ENCODE measurements at places on chromosomes 1 and 21. TPM values are rescaled to one million over a fixed set of nuclear protein-coding genes. Genes with fewer than 3 reads are reported as not detected.

GRCh38 chr1:31111290-31111951 lies 45.9 kb upstream of the PUM1 start:
- peak; percentile 73 for DNase-seq

DNA sequence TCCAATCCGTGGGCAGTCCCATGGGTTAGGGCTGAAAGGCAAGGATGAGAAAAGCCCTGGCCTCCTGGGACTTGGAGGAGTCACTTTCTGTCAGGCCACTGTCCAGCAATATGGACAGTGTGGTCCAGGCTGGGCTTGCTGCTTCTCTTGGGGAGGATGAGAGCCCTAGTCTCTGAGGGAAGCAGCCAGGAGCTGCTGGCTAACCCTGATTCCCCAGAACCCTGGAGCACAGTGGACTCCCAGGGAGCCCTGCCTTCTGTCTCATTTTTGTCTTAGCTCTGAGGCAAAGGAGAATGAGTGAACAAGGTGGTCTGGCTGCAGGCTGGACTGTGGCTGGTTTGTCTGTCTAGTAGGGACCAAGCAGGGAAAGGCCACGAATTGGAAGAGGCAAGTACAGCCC lies 23.8 kb upstream of the EDN2 start:
- no peak for DNase-seq

- no peak for DNase-seq
Observed at GRCh38 chr1:17060306-17060749, 6.5 kb upstream of the SDHB start.

DNA sequence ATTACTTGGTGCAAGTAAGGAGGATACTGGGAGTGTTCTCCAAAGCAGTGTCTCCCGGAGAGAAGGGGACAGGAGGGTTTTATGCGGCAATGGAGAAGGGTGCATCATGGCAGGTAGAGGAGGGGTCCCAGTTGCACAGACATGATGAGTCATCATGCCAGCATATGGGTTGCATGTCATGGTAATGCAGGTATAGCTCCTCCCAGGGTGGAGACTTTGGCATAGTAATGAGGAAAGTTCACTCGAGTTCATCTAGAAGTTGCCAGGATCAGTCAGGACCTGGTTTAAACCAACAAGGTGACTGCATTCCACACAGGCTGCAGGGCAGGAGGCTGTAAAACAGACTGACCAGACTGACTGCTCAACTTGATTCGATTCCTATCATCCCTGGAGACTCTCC lies 355.7 kb upstream of the DUSP10 start:
- DNase-seq: no peak

GRCh38 chr1:223479718-223480425 lies 86.7 kb downstream of the CCDC185 start:
- DNase-seq: peak; percentile 24

- DNase-seq: no peak
Observed at GRCh38 chr1:17365293-17365692, 6.7 kb upstream of the PADI6 start.

- peak; percentile 11 for DNase-seq
Observed at GRCh38 chr1:85806236-85806965, 98.2 kb upstream of the ZNHIT6 start.

GRCh38 chr1:243487649-243488227 lies 231.9 kb downstream of the SDCCAG8 start:
- no peak for DNase-seq

- DNase-seq: peak; percentile 80
Observed at GRCh38 chr1:23651069-23651808, 40.4 kb upstream of the RPL11 start.

GRCh38 chr21:26800970-26801431 lies 44.2 kb downstream of the ADAMTS1 start:
- peak; percentile 69 for DNase-seq

- no peak for DNase-seq
Observed at GRCh38 chr1:217027403-217028080, 304.3 kb upstream of the ESRRG start.

- peak; percentile 10 for DNase-seq
Observed at GRCh38 chr1:185610954-185611353, 123.2 kb upstream of the HMCN1 start.

DNA sequence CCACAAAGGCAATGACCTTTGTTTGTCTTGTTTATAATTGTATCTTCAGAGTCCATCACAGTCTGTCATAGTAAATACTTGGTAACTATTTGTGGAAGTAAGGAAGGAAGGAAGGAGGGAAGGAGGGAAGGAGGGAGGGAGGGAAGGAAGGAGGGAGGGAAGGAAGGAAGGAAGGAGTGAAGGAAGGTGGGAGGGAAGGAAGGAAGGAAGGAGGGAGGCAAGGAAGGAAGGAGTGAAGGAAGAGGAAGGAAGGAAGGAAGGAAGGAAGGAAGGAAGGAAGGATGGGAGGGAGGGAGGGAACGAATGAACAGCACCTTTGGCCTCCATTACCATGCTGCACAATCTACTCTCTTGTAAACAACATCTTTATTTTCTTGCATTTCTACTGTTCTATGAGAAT lies 559.5 kb upstream of the PKN2 start:
- no peak for DNase-seq

GRCh38 chr1:183237046-183237445 lies 51.0 kb downstream of the LAMC2 start:
- DNase-seq: peak; percentile 46

- no peak for DNase-seq
Observed at GRCh38 chr1:56170784-56171320, 408.5 kb downstream of the PLPP3 start.

DNA sequence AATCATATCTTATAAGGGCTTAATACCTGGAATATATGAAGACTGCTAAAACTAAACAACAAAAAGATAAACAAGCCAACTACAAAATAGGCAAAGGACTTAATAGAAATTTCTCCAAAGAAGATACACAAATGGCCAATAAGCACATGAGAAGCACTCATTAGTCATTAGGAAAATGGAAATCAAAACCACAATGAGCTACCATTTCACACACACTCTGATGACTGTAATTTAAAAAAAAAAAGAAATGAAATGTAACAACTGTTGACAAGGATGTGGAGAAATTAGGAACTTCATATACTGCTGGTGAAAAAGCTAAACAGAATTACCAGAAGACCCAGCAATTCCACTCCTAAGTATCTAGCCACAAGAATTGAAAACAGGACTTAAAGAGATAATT lies 374.2 kb upstream of the ZP4 start:
- no peak for DNase-seq

GRCh38 chr1:217493290-217493689 lies 137.6 kb downstream of the GPATCH2 start:
- DNase-seq: peak; percentile 14

GRCh38 chr1:171912509-171913175 lies 71.3 kb downstream of the DNM3 start:
- DNase-seq: no peak

DNA sequence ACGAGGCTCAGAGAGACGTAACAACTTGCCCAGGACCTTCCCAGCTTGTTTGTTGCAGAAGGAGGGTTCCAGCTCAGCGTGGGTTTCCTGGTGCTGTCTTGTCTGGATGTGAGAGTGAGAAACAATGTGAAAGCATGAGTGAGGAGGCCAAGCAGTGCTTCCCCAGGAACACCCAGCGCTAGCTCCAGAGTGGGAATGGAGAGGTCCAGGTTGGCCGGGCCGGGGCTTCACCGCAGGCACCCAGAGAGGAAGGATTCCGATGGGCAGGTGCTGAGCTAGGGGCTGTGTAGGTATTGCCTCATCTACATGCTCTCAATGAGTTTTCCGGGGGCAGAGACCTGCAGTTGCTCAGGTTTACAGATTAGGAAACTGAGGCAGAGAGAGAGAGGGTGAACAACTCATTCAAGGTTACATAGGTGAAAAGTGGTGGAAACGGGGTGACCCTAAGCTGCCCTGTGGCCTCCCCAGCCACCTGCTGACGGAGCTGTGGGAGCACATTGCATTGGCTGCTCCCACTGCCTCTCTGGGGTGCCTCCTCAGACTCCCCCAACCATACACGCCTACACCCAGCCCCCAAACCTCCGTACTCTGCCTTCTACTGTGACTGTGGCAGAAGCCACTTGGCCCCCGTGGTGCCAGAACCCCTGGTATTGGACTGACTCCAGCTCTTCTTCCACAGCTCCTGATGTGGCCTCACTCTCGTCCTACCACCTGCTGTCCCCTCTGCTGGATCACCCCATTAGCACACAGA lies 51.2 kb downstream of the B3GALT5 start:
- no peak for DNase-seq

DNA sequence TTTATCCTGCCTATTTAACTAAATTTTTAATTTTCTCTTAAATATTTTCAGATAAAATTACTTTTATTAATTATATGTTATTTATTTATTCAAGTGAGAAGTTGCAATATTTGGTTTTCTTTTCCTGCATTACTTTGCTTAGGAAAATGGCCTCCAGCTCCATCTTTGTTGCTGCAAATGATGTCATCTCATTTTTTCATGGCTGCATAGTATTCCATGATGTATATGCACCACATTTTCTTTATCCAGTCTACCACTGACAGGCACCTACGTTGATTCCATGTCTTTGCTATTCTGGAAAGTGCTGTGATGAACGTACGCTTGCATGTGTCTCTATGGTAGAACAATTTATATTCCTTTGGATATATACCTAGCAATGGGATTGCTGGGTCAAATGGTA lies 186.9 kb upstream of the LYPLAL1 start:
- DNase-seq: no peak

The CACNA1S gene
- polyA plus RNA-seq: not detected

The BMP8A gene
- polyA plus RNA-seq: not detected

The OR2L3 gene
- polyA plus RNA-seq: not detected

The WNT3A gene
- not detected for polyA plus RNA-seq

The HMGCS2 gene
- polyA plus RNA-seq: not detected

The IL23R gene
- not detected for polyA plus RNA-seq

The USP33 gene
- polyA plus RNA-seq: 54.2 TPM

The OPTC gene
- not detected for polyA plus RNA-seq

The DRAXIN gene
- polyA plus RNA-seq: 0.06 TPM

The SZT2 gene
- 5.6 TPM for polyA plus RNA-seq

The KCNH1 gene
- polyA plus RNA-seq: 0.71 TPM

The NTNG1 gene
- polyA plus RNA-seq: 17.4 TPM

Measured in GM23248 (cell line).